ENCODE measurements at places on chromosomes 11 and 22.

DNA sequence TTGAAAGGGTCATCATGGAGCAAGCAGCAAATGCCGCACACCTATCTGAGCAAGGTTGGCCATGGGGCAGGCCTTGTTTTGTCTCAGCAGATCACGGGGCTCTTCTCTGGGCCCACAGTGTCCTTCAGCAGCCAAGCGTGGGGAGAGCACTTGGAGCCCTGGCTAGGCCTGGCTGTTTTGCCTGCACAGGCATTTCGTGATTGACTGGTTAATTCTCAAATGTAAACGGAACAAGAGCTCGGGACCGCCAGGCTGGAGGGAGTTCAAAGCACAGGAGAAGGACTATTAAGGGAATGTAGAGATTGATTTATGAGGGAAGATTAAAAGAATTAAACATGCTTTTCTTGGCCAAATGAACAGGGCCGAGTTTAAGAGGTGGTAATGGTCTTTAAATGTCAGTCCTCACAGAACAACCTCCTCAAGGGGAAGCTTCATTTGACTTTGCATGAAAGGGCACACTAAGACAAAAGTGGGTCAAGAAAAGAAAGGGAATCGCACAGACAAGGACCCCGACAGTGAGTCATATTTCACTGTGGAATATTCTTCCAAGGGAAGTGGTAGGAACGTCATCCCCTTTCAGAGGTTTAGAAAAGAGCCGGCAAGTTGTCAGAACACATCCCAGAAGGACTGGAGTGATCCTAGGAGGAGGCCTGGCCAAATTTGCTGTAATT, 20.7 kb downstream of the SPON1 start:
- no peak for DNase-seq

DNA sequence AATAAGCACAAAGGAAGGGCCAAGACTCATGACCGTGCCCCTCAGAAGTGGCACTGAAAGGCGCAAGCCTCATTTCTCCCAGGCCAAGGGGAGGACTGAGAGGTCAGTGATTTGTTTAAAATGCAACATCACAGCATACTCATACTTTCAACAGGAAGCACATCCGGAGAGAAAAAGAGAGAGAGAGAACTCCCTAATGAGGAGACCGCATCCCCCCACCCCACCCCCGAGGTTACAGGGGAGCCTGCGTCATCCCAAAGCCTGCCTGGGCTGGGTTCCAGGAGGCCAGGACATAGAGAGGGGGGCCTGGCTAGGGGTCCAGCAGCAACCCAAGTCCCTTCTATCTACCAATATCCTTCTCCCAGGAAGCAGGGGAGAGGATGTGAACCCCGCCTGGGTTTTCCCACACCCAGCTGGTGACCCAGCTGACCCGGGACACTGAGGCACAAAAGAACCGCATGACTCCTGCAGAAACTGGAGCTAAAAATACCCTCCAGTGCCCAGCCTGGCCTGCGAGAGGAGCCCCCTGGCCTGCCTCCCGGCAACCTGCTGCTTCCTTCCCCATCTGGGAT, 3.8 kb downstream of the CSNK1E start:
- no peak for DNase-seq

DNA sequence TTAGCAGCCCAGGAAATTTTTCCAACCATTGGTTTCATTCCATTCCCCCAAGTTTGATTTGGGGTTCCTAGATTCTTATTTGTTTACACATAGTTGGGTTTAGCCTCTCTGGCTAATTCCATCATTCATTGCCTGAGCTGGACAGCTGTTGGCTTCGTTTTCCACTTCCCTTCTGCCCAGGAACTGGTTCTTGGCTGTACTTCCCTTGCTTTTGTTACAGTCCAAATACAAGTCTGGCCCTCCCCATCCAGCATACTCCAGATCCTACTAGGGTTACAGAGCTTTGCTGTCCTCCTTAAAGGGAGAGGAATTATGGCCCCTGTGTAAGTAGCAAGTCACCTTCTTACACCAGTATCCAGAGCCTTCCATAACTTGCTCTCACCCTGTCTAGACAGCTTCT, 356.3 kb downstream of the FAT3 start:
- no peak for DNase-seq

- DNase-seq: no peak
Observed at GRCh38 chr11:12046636-12047236, 38.3 kb upstream of the DKK3 start.

- DNase-seq: no peak
Observed at GRCh38 chr11:28400331-28401100, 292.3 kb downstream of the METTL15 start.

- no peak for DNase-seq
Observed at GRCh38 chr11:133988686-133989410, 32.1 kb upstream of the IGSF9B start.

Data from stimulated activated CD8-positive, alpha-beta memory T cell treated with anti-CD3 and anti-CD28 coated beads, Interleukin-7, amount 100 ng/mL, for 48 hours (primary cell).